H1 (cell line): ENCODE measurements at places on chromosomes 2 and 18. TPM values are rescaled to one million over a fixed set of nuclear protein-coding genes. Genes with fewer than 3 reads are reported as not detected.

TPO gene
- not detected in 2 replicates for polyA plus RNA-seq

GCKR gene
- 0.30 and 0.33 TPM in 2 replicates for polyA plus RNA-seq

SPP2 gene
- not detected in 2 replicates for polyA plus RNA-seq

STPG4 gene
- not detected in 2 replicates for polyA plus RNA-seq

IL1RN gene
- not detected in 2 replicates for polyA plus RNA-seq
